ENCODE measurements at places on chromosomes 5 and 9.

DNA sequence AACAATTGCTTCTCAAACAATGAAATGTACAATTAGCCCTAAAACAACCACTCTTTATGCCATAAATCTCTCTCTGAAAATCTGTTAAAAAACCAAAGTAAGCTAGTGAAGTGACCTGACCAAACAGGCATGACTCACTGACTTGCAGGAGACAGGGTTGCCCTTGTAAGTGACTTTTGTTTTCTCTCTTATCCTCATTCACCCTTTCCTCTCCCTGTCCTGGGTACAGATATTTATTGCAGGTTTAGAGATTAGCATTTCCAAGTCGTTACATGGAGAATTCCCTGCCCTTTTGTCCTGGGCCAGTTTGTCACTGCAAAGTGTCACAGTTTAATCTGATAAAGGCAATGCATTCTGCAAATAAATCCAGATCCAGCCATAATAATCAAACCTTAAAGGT lies 484.2 kb downstream of the IRX1 start:
- DNase-seq = no peak

DNA sequence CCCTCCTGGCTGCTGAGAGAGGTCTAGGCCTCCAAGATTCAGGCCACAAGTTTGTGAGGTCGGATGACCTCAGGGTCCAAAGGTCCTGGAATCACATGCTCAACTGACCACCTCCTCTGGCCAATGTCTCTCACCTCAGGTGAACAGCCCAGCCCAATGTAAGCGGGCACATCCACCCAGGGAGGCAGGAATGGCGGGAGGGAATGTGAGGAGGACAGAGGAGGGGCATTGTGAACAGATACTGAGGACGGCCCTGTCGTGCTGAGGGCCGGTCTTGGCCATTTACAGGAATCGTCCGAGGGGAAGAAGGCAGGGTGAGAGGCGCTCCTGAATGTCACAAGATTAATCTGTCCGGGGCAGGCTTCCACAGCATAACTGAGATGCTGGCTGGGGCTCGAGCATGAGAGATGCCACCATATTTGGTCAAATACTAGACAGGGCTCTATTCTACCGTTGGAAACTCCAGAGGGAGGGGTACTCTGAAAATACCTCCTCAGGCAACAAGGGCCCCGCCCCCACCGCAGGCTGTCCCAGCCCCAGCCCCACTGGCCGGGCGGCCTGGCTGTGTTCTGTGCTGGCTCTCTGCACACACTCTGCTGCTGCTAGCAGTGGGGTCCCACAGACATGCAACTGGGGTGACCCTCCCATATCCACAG lies 1.5 kb upstream of the IL17B start:
- no peak for DNase-seq

- no peak for DNase-seq
These were observed 33.1 kb downstream of the GRAMD2B start for GRCh38 chr5:126456217-126456820.

- no peak for DNase-seq
These were observed 121.7 kb downstream of the ICE1 start for GRCh38 chr5:5544094-5544663.

DNA sequence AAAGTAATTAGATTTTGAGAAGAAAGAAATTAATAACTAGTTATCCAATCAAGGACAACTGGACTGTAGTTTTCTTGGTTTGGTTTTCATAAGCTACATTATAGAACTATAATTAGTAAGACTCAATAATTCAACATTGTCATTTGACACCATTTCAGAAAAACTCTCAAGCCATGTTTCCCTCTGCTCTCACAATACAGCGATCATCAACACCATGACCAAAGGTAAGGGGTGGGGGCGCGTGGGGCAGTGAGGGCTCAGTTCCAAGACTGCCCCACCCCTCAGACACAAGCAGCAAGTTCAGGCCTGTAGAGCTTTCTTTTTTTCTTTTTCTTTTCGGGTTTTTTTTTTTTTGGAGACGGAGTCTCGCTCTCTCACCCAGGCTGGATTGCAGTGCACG lies 6.4 kb downstream of the CMBL start:
- no peak for DNase-seq

- no peak for DNase-seq
These were observed 234.9 kb downstream of the FAM170A start for GRCh38 chr5:119864286-119864685.

- DNase-seq = no peak
These were observed 140.9 kb downstream of the AOPEP start for GRCh38 chr9:94867281-94867841.

DNA sequence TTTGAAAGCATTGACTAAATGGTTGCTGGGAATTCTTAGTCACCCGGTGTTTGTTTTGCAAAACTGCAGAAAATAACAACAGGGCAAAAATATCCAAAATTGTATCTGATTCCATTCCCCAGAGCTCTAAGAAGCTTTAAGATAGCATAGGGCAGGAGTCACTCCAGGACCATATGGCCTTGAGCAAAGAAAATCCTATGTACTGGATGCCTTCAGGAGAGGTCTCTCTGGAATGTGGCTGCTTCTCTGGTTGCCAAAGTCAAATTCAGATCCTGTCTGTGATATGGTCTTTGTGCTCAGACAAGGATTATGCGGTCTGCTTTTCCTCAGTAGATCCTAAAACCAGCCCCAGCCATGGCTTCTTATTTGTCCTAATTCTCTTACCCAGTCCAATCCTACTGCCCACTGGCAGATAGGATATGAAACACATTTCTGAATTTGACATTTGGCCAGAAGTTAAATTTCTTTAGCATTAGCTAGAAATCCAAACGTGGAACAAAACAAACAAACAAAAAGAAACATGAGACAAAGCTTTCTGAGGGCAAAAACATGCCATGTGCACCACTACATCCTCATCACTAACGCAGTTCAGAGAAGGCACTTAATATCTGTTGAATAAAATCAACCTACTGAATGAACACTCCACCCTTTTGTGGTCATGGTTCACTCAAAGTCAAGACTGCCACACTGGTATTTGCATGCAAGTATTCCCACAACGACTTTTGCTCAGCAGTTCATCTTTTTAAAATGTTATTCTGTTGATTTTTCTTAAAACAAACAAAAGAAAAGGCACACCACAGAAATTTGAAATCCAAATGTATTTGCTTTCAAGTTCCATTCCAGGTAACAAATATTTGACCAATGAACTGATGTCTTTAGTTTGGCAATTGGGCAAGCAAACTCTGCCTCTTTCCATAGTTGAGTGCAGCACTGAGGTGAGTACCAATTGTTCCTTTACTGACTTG lies 165.7 kb downstream of the TRPM6 start:
- no peak for DNase-seq

GRCh38 chr5:337563-338130 lies 16.1 kb downstream of the AHRR start:
- DNase-seq = no peak

DNA sequence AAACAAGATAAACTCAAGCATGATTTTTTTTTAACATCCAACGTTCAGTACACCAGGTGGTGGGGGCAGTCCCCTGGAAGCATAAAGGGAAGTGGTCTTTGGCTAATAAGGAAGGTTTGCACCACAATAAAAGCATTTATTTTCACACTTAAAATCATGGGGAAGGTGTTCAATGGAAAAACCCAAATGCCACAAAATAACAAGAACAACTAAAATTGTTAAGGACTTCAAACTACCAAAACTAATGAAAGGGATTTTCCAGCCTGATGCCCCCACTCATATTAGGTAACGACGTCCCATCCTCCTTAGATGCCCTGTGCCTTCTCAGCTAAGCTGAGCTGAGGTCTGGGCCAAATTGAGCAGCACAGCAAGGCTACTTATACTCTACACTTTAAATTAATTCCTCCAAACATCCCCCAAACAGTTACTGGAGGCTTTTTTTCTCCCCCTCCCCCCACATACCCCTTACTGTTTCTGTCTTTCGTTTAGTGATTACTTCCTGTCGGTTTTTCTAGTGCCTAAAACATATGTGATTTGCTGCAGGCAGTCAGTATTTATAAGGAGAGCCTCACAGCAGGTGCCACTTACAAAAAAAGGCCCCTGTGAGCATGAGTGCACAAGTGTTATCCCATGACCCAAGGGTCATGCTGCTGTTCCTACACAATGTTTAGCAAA lies 259.7 kb upstream of the ZNF608 start:
- no peak for DNase-seq

- no peak for DNase-seq
These were observed 92.6 kb downstream of the CDKN2A start for GRCh38 chr9:21901546-21901945.

DNA sequence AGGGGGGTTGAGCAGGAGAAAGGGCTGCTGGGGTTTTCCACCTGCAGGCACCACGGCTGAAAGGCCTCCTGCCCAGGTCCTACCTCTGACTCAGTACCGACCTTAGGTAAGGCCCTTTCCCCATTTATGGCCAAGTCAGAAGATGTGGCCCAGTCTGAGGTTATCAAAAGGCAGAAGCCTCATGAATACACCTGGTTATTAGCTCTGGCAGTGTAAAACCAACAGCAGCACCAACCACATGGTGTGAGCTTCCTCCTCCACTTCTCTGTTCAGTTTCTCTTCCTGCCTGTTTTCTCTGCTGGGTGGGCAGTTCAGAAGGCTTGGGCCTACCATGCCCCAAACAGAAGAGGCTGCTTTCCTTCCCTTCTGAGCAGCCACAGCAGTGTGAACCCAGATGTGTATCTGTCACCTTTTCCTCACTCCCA lies 86.9 kb downstream of the UGCG start:
- DNase-seq = no peak

- no peak for DNase-seq
These were observed 9.1 kb downstream of the PIK3R1 start for GRCh38 chr5:68224509-68225187.

- no peak for DNase-seq
These were observed 47.9 kb upstream of the SLC12A2 start for GRCh38 chr5:128035689-128036088.

DNA sequence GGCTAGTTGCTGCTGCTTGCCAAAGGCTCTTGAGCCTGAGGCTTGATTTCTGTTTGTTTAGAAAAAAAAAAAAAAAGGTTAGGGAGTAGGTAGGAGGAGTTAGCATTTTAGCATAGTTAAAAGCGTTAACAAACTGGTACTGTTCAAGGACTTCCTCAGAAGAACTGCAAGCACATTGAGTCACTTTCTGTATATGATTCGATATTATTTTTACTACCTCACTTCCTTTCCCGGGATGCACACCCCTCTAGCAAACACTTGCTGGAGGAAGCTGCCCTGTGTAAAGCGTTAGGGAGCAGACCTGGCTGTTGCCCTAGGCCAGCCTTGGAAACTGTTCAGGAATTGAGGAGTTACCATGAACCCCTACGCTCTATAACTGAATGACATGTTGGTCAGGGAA lies 15.7 kb upstream of the CEP120 start:
- DNase-seq = no peak

DNA sequence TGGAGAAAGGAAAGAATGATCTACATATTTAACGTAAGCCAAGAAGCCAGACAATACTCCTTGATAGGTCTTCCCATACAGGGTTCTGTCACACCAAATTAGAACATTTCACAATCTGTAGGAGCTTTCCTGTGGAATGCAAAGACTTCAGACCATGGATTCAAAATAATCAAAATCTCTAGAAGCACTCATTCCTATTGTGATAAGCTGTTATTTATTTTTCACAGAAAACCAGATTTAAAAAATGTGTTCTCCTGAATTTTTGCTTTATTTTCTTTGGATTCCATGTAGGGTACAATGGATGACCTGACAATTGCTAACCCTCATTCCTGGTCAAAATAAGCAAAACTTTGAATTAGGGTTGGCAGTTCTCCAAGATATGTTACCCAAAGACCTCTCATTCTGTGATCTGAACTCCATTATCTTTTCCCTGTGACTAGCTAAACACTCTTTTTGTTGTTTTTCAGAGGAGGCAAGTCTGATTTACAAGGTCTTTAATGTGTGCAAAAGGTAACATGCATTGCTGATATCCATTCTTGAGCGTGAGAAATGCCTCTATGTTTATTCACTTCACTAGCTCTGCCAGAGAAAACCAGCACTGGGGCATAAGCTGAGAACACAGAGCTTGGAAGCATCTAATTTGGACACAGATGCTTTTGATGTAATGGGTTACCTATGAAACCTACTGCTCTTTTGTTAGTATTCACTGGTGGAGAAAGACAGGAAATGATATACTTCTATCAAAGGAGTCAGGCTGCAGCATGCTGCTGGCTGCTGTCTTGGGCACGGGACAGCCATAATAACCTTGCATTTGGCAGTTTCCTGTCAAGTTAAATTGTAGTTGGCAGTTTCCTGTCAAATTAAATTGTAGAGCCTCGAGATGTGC lies 31.4 kb downstream of the ACTBL2 start:
- DNase-seq = no peak

GRCh38 chr9:138114501-138115245 lies 237.1 kb downstream of the CACNA1B start:
- DNase-seq = no peak

DNA sequence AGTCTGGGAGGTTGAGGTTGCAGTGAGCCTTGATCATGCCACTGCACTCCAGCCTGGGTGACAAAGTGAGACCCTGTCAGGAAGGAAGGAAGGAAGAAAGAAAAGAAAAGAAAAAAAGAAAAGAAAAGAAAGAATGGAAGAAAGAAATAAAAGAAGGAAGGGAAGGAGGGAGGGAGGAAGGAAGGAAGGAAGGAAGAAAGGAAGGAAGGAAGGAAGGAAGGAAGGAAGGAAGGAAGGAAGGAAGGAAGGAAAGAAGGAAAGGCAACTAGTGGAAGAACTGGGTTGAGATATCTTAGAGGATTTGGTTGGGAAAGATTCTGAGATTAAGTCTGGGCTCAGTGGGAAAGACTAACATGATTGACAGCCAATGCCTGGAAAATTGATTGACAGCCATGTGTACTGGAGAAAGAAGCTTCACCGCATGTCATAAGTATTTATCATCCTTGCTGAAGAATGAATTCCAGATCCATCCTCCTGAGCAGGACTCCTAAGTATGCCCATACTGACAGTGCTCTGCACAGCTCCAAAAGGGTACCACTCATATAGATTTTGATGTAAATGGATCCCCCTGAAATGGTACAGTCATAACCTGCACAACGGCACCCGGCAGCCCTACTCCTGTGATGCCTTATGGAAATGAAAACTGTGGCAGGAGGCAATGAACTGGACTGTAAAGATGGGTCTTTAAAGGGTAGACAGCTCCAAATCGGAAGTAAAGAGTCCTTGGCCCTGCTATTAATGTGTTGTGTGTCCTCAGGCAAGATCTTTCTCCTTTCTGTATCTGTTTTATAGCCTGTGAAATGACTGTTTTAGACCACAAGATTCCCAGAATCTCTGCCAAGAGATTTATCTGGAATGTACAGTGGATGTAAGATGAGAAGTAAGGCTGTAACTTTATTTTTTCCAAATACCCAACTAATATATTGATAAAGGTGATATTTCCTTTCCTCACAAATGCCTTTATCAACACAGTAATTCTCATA lies 16.9 kb upstream of the ADRA1B start:
- DNase-seq = no peak

DNA sequence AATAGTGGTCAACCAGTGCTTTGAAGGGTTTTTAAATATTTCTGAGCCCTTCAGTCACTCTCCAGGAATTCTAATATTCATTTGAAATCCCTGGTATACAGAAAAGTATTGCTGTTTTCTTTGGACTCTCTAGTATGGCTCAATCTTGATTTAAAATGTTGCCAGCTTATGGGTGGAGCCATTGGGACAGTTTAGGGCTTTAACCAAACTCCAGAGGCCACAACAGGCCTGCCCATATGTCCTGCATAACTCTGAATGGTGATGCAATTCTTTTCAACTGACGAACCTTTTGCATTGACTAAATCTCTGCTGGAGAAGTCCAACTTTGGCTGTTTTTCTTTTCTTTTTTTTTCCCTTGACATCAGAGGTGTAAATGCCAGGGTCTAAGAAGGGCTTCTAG lies 10.3 kb upstream of the ANKHD1 start:
- no peak for DNase-seq

All from activated CD4-positive, alpha-beta T cell treated with anti-CD3 and anti-CD28 coated beads for 1 hour (primary cell).